Activated T-cell treated with anti-CD3 and anti-CD28 coated beads, Interleukin-2, amount 50 U/mL, for 48 hours (primary cell): ENCODE measurements at places on chromosomes 16 and 17.

- no peak for DNase-seq
Observed at GRCh38 chr17:19726631-19727376, 10.4 kb upstream of the SLC47A2 start.

GRCh38 chr16:67428146-67428731 is 2.7 kb upstream of the HSD11B2 start:
- peak; percentile 72 for DNase-seq

DNA sequence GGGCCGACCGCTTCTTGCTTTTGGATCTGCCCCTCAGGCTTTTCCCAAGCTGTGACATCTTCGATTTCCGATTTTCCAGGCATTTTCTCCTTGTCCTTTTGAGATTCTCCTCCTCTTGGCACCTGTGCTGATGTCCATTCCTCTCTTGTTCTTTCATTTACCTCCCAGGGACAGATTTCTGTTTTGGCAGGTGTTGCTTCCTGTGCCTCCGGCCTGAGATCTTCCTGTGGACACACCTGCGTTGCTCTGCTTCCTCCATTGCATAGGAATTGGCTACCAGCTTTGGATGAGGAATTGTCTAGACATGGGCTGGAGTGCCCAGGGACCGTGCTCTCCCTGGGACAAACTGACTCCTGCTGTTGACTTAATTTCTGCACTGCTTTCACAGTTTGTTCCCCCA is 15.1 kb downstream of the GPR179 start:
- DNase-seq, result no peak

DNA sequence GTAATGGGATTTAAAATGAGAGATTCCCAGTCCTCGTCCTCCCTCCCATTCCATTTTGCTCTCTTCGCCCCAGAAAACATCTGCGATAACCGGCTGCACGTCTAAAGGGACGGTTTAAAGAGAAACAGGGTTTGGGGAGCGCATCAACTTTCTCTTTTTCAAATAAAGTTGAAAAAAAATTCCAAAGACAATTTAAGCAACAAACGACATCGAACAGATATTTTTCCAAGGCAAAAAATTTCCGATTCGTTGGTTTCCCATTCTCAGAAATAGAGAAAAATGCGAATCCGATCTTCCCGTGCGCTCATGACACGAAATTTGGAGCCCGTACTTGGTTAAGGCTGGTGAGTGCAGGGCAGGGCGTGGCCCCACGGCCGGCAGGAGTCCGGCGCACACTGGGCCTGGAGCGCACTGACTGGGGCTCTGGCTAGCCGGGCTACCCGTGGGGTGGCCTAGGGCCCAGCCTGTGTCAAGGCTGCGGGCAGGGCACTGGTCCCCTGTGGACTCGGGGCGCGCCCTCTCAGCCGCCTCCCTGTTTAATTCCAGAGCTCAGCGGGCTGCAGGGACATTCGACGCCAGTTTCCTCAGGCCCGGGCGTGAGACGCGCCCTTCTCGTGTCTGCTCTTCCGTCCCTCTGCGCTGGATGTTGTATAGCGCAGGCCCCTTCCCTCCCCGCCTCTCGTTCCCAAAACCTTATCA is 17.9 kb upstream of the ZFHX3 start:
- no peak for DNase-seq

DNA sequence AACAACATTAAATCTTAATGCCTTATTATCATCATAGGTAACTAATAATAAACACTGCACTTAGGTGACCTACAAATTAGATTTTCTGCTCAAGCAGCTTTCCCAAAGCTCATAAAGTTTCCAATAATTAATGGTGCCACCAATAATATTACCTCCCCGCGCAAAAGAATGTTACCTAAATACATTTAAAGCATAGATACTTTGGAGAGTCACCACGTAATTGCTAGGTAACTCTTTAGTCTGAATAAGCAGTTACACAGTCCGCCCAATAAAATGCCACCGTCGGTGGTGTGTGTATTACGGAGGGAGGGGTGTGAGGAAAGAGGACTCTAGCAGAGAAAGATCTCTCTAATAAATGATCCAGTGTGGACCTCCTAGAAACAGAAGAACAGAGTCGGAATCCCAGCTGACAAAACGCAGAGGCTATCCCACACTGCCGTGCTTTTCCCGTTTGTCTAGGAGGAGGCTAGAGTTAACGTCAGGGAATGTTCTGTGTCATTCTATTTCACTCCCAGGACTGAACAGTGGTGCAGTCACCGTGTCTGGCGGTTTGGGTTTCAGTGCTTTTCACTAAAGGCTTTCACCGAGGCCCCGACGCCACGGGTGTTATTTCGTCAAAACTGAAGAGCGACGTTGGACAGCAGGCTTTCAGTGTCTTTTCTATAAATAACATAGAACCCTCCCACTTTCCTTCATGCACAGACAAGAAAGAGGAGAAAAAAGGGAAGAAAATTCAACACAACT is 630 bp downstream of the RNFT1 start:
- peak; percentile 71 for DNase-seq

DNA sequence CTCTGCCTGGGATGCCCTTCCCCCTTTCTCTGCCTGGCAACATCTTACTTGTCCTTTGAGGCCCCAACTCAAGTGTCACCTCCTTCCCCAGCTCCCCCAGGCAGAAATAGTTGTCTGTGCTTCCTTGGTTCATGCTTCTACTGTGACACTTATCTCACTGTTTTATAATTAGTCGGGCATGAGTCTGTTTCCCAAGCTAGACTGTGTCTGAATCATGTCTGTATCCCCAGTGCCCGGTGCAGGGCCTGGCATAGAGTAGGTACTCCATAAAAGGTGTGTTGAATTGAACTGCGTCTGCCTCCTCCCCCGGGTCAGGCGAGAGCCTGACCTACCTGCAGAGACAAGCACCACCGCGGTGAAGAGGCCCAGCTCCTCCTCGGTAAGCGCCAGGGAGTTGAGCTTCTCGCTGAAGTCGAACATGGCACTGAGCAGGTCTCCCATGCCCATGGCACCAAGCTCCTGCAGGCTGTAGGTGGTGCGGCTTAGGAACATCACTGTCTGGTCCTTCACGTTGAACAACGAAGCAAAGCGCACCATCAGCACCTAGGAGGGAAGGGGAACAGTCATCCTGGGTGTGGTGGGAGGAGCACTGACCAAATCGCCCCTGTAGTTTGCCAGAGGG is 6.7 kb downstream of the NR1D1 start:
- DNase-seq, result no peak

DNA sequence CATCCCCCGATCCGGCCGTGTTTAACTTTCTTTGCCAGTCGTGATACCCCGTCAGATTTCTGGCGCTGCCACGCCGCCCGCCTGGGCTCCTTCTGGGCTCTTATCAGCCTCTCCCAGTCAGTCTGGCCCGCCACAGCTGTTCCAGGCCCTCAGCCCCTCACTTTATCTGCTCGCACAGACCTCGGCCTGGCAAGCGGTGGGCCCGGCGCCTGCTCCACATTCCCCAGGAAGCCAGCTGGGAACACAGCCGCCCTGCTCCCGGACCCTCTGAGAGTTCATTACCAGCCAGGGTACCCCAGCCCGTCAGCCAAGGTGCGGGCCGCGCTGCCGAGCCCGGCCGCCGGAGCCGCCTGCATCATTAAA is 157.5 kb downstream of the ZNF423 start:
- no peak for DNase-seq

DNA sequence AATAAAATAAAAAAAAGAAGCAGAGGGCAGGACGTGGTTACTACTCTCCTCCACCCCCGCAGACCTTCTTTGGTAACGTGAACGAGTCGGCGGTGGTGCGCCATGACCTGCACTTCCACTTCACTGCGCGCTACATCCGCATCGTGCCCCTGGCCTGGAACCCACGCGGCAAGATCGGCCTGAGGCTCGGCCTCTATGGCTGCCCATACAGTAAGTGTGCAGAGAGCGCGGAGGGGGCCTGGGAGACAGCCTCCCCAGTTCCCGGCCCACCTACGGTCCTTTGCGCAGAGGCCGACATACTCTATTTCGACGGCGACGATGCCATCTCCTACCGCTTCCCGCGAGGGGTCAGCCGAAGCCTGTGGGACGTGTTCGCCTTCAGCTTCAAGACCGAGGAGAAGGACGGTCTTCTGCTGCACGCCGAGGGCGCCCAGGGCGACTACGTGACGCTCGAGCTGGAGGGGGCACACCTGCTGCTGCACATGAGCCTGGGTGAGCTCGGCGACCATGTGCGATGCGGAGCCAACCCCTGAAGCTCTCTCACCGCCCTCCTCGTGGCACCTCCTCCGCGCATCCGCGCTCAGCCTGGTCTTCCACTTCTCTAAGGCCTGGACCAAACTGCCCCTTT is 2.7 kb downstream of the CNTNAP1 start:
- no peak for DNase-seq

DNA sequence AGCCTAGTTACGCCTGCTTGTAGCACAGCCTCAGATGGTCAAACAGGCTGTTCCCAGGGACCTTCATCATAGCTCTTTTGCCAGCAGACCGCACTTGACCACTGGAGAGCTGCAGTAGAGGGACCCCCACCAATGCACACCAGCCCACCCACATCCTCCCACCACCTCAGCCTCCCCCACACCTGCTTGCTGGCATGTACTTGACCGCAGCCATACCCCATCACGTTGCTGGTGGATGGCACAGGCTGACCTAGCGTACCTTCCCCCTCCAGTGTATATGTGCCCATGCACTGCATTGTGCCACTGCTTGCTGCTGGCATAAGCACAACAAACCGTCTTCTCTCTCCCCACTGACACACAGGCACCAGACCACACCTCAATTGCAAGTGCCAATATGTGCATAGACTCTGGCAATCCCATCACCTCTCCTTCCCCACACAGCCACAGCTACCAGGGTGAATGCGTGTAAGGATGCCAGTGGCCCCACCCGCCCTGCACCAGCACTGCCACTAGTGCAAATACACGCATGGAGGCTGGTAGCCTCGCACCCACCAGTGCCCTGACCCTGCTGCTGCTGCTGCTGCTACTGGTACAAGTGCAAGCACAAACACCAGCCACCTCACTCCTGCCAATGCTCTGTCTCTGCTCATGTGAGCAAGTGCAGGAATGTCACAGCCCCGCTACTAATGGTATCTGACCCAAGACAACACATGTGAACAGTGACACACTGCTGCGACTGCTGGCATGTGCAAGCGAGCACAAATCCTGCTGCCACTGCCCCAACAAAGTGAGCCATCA is 1377.6 kb downstream of the CDH11 start:
- no peak for DNase-seq

GRCh38 chr16:50475170-50475569 is 73.0 kb upstream of the NKD1 start:
- DNase-seq, result no peak

DNA sequence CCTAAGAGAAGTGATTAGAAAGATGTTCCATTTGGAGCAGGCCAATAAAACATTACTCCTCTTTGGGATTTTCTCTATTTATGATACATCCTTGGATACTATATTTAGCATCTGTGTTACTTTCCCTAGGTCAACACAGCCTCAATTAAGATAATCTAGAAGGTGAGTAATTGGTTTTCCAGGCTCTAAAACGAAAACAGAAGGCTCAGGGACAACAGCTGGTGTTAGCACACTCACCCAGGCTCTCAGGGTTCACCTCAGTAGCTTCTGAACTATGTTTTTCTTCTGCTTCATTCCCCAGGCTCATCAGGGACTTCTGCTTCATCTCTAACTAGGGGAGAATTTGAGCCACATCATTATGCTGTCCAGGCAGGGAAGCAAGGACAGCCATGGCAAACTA is 76.6 kb downstream of the ZZEF1 start:
- DNase-seq, result no peak
